Endodermal cell (in vitro differentiated cells): ENCODE measurements at places on chromosomes 6 and 20. TPM values are rescaled to one million over a fixed set of nuclear protein-coding genes. Genes with fewer than 3 reads are reported as not detected.
A peak's percentile ranks its signal among the peaks of the same experiment; 100 is the strongest.

DNA sequence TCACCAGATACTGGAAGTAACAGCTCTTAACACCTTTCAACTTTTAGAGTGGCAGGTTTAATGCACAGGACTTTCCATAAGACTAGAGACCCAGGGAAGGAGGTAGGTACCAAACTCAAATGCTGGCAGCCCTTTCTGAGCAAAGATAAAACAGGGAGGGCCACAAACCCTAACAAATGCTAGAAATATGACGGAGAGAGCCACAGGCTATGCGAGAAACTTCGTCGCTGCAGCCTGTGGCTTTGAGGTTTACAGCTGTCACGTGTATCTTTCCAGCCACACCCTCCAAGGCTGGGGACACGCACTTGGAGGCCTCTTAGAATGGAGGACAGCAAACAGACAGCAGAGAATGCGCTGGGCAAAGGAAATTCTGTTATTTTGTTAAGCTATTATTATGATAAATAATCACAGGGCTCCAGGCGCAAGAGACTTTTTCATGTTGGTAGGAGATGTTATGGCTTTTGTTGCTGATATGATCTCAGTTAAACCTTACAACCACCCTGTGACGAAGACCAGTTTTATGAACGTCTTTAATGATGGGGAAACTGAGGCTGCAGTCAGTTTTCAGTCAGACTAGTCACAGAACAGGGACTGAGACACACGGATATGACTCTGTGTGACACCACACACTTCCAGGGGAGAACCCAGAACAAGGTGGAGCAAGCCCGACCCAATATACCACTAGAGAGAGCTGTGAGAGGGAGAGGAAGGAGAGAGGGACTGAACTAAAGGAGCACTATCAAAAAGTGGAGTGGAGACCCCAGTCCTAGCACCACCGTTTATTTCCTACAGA is 2.0 kb downstream of the TRAM2 start:
- H3K27me3 ChIP-seq: no peaks in the 10 kb centered on the region
- peaks cover 17% of the 10 kb centered on the region for H3K4me1 ChIP-seq
- H3K4me3 ChIP-seq: peak overlapping the region; percentile 84

DNA sequence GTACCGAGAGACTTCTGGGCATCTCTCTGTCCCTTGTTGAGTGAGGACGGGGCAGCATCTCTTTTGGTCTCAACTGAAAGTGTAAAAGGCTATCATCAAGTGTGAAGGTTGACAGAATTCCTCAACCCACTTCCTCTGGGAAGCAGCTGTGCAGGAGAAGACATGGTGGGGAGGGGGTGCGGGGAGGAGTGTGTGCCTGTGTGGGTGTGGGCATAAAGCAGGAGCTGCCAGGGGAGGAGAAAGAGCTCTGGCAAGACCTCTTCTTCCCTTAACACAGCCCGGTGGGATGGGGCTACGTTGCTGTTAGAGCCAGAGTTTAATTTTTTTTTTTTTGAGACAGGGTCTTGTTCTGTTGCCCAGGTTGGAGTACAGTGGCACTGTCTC is 31.8 kb downstream of the CPXM1 start:
- H3K4me3 ChIP-seq: no peak overlapping the region
- no peak overlapping the region for H3K27ac ChIP-seq
- no peaks in the 10 kb centered on the region for H3K36me3 ChIP-seq
- no peak for DNase-seq

Gene EYA4
- total RNA-seq: 0.26 and 0.32 TPM in 2 replicates

Gene SERINC1
- 79.1 to 130 TPM (median 82.3 TPM) in 3 replicates for total RNA-seq
